Fibroblast of skin of back (primary cell): ENCODE measurements at places on chromosomes 12 and 14.

DNA sequence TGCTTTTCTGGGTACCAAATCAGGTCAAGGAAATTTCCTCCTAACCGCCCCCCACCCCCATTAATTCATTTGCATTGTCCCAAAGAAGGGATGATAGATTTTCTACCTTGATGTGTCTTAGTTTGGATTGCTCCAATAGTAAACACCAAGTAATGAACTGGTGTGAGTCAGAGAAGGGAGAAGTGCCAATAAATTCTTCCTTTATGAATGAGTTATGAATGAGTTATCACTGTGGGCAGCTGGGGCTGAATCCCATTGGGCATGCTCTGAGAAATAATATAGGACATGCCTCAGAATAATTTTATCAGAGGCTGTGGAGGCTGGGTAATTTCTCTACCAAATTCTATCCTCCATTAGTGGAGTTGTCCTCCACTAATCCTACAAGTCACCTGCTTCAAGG lies 277.9 kb upstream of the FLRT2 start:
- DNase-seq: peak; percentile 89

- peak; percentile 52 for DNase-seq
Observed at GRCh38 chr12:50110762-50111351, 1.2 kb upstream of the COX14 start.

DNA sequence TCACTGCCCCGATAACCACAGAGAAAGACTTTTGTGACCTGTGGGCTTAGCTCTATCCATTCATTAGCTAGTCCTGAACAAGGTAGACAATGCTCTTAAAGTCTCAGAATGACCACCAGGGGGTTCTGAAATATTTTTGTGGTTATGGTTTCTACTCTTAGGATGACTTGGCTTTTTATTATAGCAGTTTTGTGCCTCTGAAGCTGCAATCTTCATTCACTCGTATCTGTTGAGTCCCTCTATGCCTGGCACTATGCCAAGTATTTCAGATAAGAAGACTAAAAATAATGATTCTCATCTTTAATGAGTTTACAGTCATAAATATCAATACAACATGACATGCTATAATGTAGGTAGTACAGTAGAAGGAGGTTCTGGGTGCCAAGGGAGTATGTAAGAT lies 130.8 kb upstream of the TRHDE start:
- DNase-seq: peak; percentile 25

GRCh38 chr12:70317781-70318180 lies 48.3 kb upstream of the KCNMB4 start:
- DNase-seq: no peak

DNA sequence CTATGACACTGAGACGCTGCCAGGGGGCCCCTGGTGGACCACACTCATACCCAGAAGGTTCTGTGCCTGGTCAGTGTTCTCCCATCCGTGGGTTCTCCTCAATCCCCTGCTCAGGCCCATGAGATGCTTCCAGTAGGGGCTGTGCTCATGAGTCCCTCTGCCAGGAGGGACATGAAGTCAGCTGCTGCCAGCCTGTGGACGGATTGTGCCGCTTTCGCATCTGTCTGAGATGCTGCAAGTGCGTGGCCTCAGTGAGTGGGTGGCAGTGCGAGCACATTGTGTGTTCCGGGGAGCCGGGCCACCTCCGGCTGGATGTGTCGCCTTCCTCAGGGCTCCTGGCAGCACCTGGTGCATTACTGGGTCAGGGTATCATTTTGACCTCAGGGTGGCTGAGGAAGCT lies 15.5 kb downstream of the TUNAR start:
- no peak for DNase-seq

GRCh38 chr14:96205978-96206360 lies 1.3 kb downstream of the BDKRB2 start:
- no peak for DNase-seq
